ENCODE measurements at places on chromosomes 7 and 10.

DNA sequence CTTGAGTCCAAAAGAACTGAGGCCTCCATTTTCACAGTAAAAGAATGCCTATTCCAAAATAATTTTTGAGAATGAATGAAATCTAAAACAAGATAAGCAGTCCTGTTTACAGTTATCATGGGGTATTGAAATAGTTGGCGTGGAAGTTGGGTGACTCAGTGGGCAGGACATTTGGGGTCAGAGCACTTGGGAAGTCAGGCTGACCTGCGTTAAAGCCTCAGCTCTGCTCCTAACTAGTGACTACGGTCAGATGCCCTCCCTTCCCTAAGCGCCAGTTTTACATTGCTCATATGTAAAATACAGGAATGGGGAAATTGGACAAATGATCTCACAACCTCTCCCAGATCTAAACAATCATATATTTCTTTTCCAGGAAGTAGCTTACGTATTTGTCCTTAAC lies 2.3 kb upstream of the PAPSS2 start:
- H3K27me3 ChIP-seq = no peaks in the 10 kb centered on the region
- H3K36me3 ChIP-seq = no peaks in the 10 kb centered on the region
- peak overlapping the region; percentile 34 for H3K27ac ChIP-seq
- H3K4me1 ChIP-seq = no peaks in the 10 kb centered on the region
- DNase-seq = no peak

DNA sequence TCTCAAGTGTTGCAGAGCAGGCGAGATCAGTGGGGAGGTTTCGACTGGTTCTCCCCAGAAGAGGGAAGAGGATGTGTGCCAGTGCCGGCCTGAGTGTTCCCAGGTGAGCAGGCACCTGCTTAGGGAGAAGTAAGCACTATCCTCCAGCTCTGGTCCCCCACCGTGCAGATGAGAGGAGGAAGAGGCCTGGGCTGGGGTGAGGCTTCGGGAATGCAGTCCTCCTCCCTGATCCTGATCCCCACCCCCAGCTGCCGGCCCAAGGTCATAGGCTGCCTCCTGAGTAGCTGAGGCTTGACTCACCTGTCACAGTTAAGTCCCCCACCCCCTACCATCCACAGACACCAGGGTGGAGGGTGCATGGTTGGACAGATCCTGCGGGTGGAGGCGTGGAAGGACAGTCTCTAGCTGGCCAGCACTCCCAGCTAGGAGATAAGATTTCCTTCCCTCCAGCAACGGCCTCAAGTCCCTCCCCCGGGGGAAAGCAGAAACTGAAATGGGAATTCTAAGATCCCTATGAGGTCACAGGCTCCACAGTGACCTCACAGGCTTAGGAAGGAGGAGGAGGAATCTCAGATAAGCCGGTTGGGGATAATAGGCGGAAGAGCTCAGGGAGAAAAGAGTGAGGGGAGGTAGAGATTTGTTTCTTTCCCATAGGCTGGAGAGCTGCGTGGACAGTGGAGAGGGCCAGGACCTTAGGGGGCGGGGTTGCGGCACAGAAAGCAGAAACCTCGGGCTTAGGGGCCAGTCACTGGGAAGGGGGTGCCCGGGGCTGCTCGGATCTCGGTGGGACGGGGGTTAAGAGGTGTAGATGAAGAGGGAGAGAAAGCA lies 1.0 kb downstream of the LRCH4 start:
- H3K27me3 ChIP-seq = no peaks in the 10 kb centered on the region
- DNase-seq = peak; percentile 71

DNA sequence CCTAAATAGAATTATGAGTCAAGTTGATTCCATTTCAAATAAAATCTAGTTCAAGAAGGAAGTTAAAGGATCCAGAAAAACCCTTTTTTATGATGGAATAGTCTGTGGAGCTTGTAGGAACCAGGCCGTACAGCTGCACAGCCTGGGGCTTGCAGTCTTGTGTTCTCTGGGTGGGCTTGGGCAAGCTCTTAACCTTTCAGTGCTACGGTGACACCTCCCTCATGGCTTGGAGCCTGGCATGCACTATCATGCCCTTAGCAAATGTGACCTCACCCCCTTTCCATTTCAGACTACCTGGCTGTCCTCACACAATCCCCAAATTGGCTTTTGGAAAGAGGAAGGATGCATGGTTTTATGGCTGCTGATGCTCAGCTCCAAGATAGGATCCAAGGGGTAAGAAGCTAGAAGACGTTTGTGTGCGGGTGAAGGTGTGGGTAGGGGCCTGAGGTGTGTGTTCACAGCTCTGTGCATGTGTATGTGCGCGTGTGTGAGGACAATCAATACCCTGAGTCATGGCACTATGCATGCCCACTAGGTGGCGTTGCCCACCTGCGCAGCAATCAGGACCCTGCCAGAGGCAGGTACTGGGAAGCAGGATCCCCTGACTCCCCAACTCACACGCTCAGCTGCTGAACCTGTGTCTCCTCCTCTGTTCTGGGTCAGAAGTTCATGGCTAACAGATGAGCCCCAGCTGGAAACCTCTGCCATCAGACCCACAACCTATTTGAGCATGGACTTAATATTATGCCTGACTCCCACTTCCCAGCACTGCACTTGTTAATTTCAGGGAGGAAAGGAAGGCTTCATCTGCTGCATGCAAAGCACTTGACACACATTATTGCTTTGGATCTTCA lies 113.4 kb downstream of the PTPN20 start:
- H3K4me1 ChIP-seq = no peaks in the 10 kb centered on the region
- peak; percentile 51 for DNase-seq
- H3K4me3 ChIP-seq = no peak overlapping the region
- no peaks in the 10 kb centered on the region for H3K27me3 ChIP-seq
- no peak overlapping the region for H3K27ac ChIP-seq
- no peaks in the 10 kb centered on the region for H3K36me3 ChIP-seq

DNA sequence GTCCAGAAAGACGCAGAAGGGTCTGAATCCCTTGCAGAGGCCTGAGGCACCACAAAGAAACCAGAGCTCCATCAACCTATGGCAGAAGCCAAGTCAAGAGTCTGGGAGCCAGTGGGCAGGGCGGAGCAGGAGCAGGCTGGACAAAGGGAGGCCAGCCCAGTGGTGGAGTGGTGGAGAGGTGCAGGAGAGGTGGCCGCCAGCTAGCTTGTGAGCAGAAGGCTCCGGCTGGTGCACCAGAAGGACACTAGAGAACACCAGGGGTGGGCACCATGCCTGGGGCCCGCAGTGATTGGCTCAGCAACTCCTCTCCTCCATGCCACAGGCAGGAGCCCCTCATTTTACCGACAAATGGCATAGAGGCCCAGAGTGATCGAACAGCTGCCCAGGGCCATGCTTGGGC lies 186.6 kb downstream of the GRID1 start:
- H3K4me1 ChIP-seq = no peaks in the 10 kb centered on the region
- no peak overlapping the region for H3K4me3 ChIP-seq
- no peaks in the 10 kb centered on the region for H3K27me3 ChIP-seq

DNA sequence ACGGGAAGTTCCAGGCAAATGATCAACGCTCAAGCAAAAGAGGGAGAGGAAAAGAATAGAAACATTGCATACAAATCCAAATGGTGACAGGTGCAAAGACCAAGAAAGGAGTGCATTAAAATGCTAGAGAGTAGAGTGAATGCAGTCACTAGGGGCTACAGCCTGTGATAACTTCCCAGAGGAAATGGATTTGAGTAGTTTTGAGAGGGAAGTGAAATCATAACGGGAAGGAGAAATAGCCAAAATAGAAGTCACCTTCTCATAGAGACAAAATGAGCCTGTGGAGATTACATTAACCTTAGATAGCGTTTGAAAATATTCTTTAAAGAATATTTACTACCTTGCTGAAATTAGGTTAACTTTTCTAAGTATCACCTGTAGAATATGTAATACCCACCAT lies 26.5 kb downstream of the NUP42 start:
- H3K4me1 ChIP-seq = peaks cover 21% of the 10 kb centered on the region
- no peaks in the 10 kb centered on the region for H3K27me3 ChIP-seq
- DNase-seq = no peak
- no peak overlapping the region for H3K4me3 ChIP-seq
- no peaks in the 10 kb centered on the region for H3K36me3 ChIP-seq

DNA sequence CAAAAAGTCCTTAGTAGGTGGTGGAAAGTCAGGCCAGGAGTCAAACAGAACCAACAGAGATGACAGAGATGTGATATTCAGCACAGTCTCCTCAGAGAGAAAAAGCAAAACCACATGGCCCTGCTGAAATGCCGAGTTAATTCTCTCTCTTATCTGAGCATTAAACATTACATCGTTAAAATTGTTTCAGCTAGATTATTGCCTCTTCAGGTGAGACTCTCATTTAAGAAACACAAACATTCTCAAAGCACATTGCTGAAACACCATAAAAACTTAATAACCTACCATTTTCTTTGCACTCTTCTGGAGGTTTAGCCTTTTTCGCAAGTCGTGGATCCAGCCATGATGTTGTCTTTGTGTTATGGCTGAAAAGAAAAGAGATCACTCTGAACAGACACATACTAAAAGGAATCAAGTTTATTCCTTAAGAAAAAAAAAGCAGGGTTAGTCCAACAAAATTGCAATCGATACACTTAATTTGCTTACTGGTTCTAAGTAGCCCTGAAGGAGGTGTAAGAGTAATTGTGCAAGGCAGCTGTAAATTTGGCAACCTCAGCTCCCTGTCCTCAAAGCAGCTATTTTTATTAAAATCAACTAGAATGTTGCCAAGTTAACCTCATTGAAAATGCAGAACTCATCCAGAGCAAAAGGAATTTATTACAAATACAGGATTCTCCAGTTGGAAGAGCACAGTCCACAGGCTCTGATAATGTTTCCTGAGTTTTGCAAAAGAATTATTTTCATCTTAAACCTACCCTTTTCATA lies 691.1 kb downstream of the PHTF2 start:
- H3K36me3 ChIP-seq = no peaks in the 10 kb centered on the region
- no peak overlapping the region for H3K27ac ChIP-seq
- no peak overlapping the region for H3K4me3 ChIP-seq
- no peak for DNase-seq
- no peaks in the 10 kb centered on the region for H3K4me1 ChIP-seq

- no peak overlapping the region for H3K27ac ChIP-seq
- H3K4me3 ChIP-seq = no peak overlapping the region
- H3K36me3 ChIP-seq = no peaks in the 10 kb centered on the region
- no peaks in the 10 kb centered on the region for H3K27me3 ChIP-seq
Measured at GRCh38 chr7:4157651-4158050, 524.4 kb upstream of the FOXK1 start.

DNA sequence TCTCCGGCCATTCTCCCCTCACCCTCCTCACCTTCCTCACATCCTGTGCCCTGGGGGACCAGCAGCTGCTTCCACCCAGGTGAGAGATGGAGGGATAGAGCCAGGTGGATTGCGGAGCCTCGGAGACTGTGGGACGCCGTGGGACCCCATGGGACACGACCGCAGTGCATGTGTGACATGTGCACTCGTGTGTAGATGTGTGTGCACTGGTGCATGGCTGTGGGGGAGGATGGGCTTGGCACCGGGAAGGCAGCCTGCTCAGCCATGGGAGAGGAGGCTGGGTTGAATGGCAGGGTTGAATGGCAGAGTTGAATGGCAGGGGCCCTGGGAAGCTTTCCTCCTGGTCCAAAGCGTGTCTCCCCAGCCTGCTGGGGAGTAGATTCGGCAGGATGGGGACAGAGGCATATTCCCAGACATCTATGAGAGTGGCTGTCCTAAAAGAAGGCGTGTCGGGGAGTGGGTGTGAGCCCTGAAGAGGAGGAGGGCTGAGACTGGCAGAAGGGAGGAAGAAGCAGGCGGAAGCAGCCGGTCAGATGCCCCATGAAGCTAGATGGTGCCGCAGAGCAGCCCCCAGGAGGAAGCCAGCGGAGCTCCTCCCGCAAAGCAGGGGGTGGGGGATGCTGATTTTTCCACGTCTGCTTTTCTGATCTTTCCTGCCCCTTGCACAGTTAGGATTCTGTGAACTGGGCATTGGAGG lies 815 bp downstream of the GIMAP8 start:
- no peaks in the 10 kb centered on the region for H3K27me3 ChIP-seq
- peaks cover 4% of the 10 kb centered on the region for H3K4me1 ChIP-seq
- DNase-seq = peak; percentile 75
- H3K4me3 ChIP-seq = peak overlapping the region; percentile 63

DNA sequence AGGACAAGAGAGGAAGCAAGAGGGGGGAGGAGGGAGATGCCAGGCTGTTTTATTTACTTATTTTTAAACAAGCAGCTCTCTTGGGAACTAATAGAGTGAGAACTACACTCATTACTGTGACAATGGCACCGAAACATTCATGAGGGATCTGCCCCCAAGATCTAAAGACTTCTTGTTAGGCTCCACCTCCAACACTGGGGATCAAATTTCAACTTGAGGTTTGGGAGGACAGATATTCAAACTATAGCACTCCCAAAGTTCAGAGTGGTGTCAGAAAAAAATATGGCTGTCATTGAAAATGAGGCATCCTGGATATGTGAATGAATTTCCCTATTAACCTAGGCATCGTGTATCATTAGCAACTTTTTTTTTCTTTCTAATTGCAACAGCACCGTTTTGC lies 145.5 kb downstream of the ABCA13 start:
- DNase-seq = no peak
- H3K27me3 ChIP-seq = no peaks in the 10 kb centered on the region
- no peaks in the 10 kb centered on the region for H3K36me3 ChIP-seq
- no peak overlapping the region for H3K4me3 ChIP-seq
- H3K4me1 ChIP-seq = no peaks in the 10 kb centered on the region

- H3K27ac ChIP-seq = no peak overlapping the region
- H3K4me1 ChIP-seq = no peaks in the 10 kb centered on the region
- H3K27me3 ChIP-seq = no peaks in the 10 kb centered on the region
- no peak overlapping the region for H3K4me3 ChIP-seq
- DNase-seq = no peak
- H3K36me3 ChIP-seq = no peaks in the 10 kb centered on the region
Measured at GRCh38 chr10:78916227-78916626, 152.5 kb upstream of the ZMIZ1 start.

DNA sequence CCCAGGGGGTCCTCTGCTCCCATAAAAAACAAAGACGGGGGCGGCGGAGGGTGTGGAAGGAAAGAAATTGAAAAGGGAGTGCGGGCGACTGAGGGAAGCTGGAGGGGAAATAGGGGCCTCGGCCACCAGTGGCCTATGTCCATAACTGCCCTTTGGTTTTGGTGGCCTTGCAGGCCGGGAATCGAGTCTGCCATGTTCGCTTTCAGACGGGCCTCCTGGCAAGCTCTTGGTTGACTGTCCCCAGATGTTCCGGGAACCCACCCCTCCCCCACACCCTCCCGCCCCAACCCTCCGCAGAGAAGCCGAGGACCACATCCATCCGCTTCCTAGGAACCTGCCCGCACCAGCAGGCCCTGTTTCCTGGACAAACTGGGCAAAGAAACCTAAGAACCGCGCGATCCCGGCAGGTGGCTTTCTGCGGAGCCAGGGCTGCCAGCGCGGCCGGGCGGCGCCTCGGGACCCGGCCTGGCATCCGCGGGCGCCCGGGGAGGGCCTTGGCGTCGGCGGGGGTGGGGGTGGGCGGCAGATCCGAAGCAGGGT lies 20.0 kb upstream of the GATA3 start:
- DNase-seq = no peak
- H3K27ac ChIP-seq = no peak overlapping the region
- peaks cover 13% of the 10 kb centered on the region for H3K4me1 ChIP-seq
- no peaks in the 10 kb centered on the region for H3K36me3 ChIP-seq
- H3K4me3 ChIP-seq = no peak overlapping the region

- H3K27me3 ChIP-seq = no peaks in the 10 kb centered on the region
- H3K36me3 ChIP-seq = no peaks in the 10 kb centered on the region
- no peaks in the 10 kb centered on the region for H3K4me1 ChIP-seq
- H3K27ac ChIP-seq = no peak overlapping the region
- no peak overlapping the region for H3K4me3 ChIP-seq
Measured at GRCh38 chr7:14690075-14690474, 212.5 kb downstream of the DGKB start.
